Keratinocyte (primary cell): ENCODE measurements at places on chromosomes 2 and 18. TPM values are rescaled to one million over a fixed set of nuclear protein-coding genes. Genes with fewer than 3 reads are reported as not detected.

STARD6 gene
- 0.30 TPM in 1 of 3 replicates, not detected in the others for polyA plus RNA-seq

GRCh38 chr2:104952976-104953375 is 84.9 kb upstream of the MRPS9 start:
- no peak overlapping the region for H3K4me3 ChIP-seq
- H3K4me1 ChIP-seq = no peaks in the 10 kb centered on the region
- H3K27ac ChIP-seq = no peak overlapping the region
- no peaks in the 10 kb centered on the region for H3K36me3 ChIP-seq
- no peak for DNase-seq

DNA sequence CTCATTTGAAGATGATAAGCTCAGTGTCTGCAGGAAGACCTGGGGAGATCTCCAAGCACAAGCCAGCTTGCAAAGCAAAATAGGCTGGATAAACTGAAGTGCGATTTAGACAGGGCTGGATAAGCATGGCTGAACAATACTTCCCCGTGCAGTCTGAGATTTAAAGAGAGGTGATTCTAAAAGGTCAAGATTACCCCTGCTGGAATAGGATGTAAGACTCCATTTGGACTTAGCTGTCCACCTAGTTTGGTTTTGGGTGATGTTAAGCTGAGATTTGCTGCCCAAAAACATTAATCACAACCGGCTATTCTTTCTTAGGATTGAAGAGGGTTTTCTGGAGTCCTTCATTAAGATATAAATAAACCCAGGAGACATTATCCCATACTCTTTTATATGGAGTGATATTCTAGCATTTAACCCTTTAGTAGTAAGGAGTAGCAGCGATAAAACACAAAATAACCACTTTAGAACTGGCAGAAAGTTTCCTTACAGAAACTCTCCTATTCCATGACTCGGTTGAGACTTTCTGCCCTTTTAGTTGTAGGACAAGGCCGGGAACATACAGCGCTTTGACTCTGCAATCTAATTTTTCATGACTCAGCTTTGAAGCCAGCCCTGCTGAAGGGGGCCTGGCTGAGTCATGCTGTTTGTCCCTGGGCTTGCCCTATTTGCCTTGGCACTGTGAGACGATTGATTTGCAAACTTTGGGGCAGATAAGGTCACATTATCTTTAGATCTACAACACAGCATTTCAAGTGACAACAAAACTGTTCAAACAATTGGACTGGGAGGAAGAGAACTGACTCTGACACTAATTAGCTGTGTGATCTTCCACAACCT is 238.2 kb downstream of the GCA start:
- no peaks in the 10 kb centered on the region for H3K4me1 ChIP-seq
- no peak for DNase-seq
- no peaks in the 10 kb centered on the region for H3K27me3 ChIP-seq
- no peaks in the 10 kb centered on the region for H3K36me3 ChIP-seq
- H3K4me3 ChIP-seq = no peak overlapping the region

DNA sequence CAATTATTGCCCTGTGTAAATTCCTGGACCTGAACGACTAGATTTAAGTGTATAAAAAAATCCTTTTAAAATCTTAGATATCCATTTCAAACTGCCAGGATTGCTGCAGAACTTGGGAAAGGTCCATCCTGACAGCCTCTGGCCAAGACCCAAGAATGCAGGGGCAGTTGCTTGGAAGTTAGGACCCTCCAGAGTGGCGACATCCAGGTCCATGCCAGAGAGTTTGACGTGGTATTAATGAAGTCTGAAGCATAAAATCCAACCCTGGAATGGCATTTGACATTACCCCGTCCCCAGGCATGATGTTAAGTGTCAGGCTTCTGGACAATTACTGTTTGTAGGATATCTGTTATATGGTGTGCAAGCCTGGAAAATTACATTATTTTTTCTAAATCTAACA is 810.2 kb downstream of the CNTNAP5 start:
- no peak overlapping the region for H3K4me3 ChIP-seq
- H3K36me3 ChIP-seq = no peaks in the 10 kb centered on the region
- H3K27me3 ChIP-seq = no peaks in the 10 kb centered on the region
- H3K4me1 ChIP-seq = no peaks in the 10 kb centered on the region
- H3K27ac ChIP-seq = no peak overlapping the region

GRCh38 chr2:149044500-149044899 is 6.0 kb downstream of the LYPD6B start:
- no peaks in the 10 kb centered on the region for H3K27me3 ChIP-seq
- H3K4me3 ChIP-seq = no peak overlapping the region
- peaks cover 16% of the 10 kb centered on the region for H3K4me1 ChIP-seq

- no peak for DNase-seq
- peaks cover 8% of the 10 kb centered on the region for H3K4me1 ChIP-seq
- no peaks in the 10 kb centered on the region for H3K27me3 ChIP-seq
Observed at GRCh38 chr2:119371111-119371510, 4.3 kb downstream of the DBI start.

TRIM43 gene
- polyA plus RNA-seq = not detected in 3 replicates

- H3K27me3 ChIP-seq = no peaks in the 10 kb centered on the region
- H3K4me1 ChIP-seq = peaks cover 16% of the 10 kb centered on the region
- no peaks in the 10 kb centered on the region for H3K36me3 ChIP-seq
- DNase-seq = peak; percentile 46
- H3K27ac ChIP-seq = peak overlapping the region; percentile 49
- no peak overlapping the region for H3K4me3 ChIP-seq
Observed at GRCh38 chr2:23669413-23670244, 257.3 kb downstream of the ATAD2B start.

DNA sequence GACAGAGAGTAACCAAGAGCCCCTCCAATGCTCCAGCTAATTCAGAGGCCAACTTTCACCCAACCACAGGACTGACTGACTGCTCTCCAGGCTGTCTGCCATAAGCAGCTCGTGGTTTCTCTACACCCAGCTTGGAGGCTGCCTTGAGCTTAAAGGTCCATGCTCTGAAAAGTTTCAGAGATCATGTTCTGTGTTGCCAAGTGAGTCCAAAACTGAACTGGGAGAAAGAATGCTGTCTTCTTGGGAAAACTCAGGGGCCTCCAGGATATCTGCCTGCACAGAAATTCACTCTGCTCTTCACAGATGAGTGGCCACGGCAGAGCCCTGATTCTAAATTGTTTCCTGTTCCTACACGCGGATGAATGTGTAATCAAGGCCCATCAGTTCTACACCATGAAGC is 51.1 kb downstream of the LPIN2 start:
- DNase-seq = no peak
- no peak overlapping the region for H3K4me3 ChIP-seq
- no peaks in the 10 kb centered on the region for H3K36me3 ChIP-seq
- H3K27ac ChIP-seq = no peak overlapping the region
- no peaks in the 10 kb centered on the region for H3K4me1 ChIP-seq
- no peaks in the 10 kb centered on the region for H3K27me3 ChIP-seq

- DNase-seq = no peak
- H3K4me1 ChIP-seq = no peaks in the 10 kb centered on the region
- peaks cover 7% of the 10 kb centered on the region for H3K27me3 ChIP-seq
Observed at GRCh38 chr2:136363900-136364299, 246.0 kb upstream of the CXCR4 start.

GRCh38 chr2:176035013-176035691 is 33.1 kb upstream of the LNPK start:
- no peaks in the 10 kb centered on the region for H3K4me1 ChIP-seq
- H3K27me3 ChIP-seq = no peaks in the 10 kb centered on the region
- no peak overlapping the region for H3K27ac ChIP-seq
- H3K4me3 ChIP-seq = no peak overlapping the region
- H3K36me3 ChIP-seq = no peaks in the 10 kb centered on the region

GRCh38 chr2:157813467-157813866 is 62.7 kb downstream of the ACVR1 start:
- no peak overlapping the region for H3K4me3 ChIP-seq
- H3K27me3 ChIP-seq = no peaks in the 10 kb centered on the region
- no peak for DNase-seq
- no peaks in the 10 kb centered on the region for H3K4me1 ChIP-seq
- peaks cover 4% of the 10 kb centered on the region for H3K36me3 ChIP-seq

CERS6 gene
- 11.3 to 19.5 TPM (median 15.6 TPM) in 3 replicates for polyA plus RNA-seq

GRCh38 chr2:170461889-170462288 is 253.2 kb upstream of the SP5 start:
- no peaks in the 10 kb centered on the region for H3K36me3 ChIP-seq
- no peak for DNase-seq
- no peak overlapping the region for H3K4me3 ChIP-seq
- H3K27ac ChIP-seq = no peak overlapping the region
- no peaks in the 10 kb centered on the region for H3K4me1 ChIP-seq

DNA sequence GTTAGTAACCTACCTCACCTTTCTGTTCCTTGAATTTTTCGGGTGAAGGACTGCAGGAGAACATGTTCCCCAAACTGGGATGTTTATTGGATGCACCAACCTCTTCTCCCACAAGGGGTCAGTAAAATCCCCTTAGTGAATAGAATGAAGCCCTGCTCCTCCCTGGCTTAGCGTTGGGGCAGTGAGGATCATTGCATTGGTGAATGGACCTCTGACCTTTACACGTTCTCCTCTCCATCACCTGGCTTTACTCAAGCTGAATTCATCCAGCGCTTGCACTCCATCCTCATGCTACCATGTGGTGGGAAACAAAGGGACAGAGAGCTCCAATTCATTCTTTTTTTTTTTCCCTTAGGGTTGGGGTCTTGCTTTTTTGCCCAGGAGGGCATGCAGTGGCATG is 157.2 kb downstream of the MIB1 start:
- H3K4me3 ChIP-seq = no peak overlapping the region
- H3K27ac ChIP-seq = no peak overlapping the region

CYP27C1 gene
- polyA plus RNA-seq = 3.1 to 7.9 TPM (median 6.1 TPM) in 3 replicates

CKAP2L gene
- 1.2 to 10.9 TPM (median 9.3 TPM) in 3 replicates for polyA plus RNA-seq
